ENCODE measurements at places on chromosomes 3 and 15.

GRCh38 chr3:143750841-143751240 is 97.4 kb downstream of the SLC9A9 start:
- peak; percentile 33 for DNase-seq

DNA sequence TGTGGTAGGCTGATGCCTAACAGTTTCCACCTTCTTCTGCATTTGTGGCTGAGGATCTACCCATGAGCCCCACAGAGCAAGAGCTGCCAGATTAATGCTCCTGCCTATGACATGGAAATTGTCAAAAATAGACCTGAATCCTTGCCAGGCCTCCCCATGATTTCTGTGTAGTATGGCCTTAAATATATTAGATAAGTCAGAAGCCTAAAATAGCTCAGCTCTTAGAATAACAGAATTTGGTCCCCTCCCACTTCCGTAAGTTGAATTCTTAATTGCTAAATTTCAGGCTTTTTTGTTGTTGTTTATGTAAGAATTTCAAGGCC is 129.0 kb downstream of the SERPINI1 start:
- DNase-seq, result no peak

GRCh38 chr3:143433787-143434378 is 314.3 kb downstream of the CHST2 start:
- DNase-seq, result no peak

DNA sequence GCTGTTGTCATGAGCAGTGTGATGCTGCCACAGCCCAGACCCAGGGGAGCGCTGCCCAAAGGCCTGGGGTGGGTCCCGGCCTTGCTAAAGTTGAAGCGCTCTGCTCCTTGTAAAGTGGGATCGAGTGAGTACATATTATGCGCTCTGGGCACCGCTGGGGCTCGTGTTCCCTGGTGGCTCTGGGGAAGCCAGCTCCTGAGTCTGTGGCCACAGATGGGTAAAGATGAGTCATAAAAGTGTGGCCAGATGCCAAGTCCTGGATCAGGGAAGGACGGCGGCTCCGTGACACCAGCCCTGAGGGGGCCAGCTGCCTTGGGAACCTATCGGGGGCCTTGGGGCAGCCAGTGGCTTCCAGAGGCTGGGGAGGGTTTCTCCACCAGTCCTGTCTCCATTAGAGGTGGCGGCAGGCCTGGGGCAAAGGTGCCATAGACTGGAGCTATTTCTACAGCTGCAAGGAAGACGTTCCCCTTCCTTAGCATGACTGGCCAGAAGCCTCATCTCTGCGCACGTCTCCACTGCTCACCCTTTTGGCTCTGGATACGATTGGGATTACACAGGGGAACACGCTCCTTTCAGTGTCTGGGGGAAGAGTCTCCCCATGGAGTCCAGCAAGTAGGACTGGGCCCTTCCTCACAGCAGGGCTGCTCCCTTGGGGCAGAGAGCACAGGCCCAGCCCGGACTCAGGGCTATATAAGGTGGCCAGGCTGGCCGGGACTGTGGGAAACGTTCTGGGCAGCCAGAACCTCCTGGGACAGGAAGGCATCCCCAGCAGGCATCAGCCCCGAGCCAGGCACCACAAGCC is 1.2 kb upstream of the ITIH4 start:
- DNase-seq, result peak; percentile 53

- no peak for DNase-seq
Observed at GRCh38 chr3:102525624-102526023, 90.8 kb downstream of the ZPLD1 start.

GRCh38 chr15:33825453-33825852 is 142.8 kb upstream of the CHRM5 start:
- DNase-seq, result no peak

GRCh38 chr3:3296979-3297381 is 117.5 kb upstream of the CRBN start:
- DNase-seq, result no peak

GRCh38 chr3:99843590-99844258 is 26.1 kb downstream of the CMSS1 start:
- no peak for DNase-seq

DNA sequence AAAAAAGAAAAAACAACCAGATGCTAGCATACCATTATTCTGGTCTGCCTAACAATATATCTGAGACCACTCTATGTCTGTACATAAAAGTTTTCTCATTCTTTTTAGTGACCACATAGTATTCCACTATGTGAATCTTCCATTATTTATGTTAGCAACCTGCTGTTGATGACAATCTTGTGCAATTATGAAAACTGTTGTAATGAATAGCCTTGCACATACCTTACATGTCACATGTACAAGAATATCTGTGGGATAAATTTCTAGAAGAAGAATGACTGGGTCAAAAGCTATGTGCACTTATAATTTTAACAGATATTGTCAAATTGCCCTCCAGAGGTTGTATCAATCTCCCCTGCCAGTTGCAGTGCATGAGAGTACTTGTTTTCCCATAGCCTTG is 62.5 kb downstream of the ARHGAP31 start:
- DNase-seq, result no peak

DNA sequence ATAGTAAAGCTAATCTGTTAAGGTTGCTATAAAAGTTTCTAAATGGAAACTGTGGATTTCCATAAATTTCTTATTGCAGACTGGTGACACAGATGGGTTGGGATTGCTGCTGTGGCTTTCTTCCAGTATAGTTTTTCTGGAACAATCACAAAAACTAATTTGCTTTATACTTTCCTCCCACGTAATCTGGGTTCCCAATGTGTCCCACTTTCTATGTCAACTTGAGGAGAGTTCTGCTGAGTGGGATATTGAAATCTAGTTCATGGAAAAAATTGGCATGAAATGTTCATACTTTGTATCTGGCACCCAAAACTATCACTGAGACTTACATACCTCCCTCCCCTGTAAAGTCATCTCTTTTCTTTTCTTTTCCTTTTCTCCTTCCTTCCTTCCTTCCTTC is 126.8 kb downstream of the TGFBR2 start:
- no peak for DNase-seq

DNA sequence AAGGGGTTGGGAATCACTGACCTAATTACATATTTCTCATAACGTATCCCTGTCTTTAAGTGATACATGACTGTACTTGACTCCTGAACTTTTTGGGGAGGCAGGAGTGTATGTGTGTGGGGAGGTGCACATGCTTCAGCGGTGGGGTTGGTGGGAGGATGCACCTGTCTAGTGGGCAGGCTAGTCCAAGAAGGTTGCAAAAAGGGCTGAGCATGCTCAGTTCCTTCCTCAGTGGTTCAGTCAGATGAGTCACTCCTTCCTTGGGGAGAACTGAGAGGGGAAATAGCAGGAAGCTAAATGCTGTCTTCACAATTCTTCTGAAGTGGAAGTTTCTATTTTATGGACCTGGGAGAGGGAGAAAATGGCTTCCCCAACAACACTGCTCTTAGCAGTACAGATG is 24.6 kb upstream of the AP4E1 start:
- no peak for DNase-seq

GRCh38 chr3:12400616-12401194 is 83.6 kb upstream of the TSEN2 start:
- no peak for DNase-seq

- DNase-seq, result no peak
Observed at GRCh38 chr3:31289584-31289983, 243.1 kb upstream of the STT3B start.

GRCh38 chr3:72152551-72153476 is 367.9 kb upstream of the PROK2 start:
- DNase-seq, result peak; percentile 61

DNA sequence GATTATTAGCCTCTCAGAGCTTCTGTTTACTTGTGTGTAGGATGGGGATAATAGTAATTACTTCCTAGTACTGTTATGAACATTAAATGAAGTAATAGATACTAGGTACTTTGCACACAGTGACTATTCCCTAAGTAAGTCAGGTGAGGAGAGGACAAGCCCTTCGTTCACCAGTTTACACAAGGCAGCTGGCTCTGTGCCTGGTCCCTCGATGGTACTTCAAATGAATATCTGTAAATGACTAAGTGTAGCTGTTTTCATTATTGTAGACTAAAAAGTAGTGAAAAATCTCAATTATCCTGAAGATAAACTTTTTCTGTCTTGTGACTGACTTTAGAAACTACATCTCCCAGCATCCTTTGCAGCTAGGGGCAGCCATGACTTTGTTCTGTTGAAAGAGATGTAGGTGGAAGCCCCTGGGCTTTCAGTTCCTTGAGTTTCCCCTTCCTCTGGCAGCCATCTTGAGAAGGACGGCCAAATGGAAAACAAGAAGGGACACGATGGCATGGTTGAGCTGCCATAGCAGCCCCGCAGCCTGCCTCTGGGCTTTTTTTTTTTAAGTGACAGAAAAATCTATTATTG is 11.7 kb upstream of the WNT7A start:
- DNase-seq, result no peak
